ENCODE measurements at places on chromosomes 4 and X. TPM values are rescaled to one million over a fixed set of nuclear protein-coding genes. Genes with fewer than 3 reads are reported as not detected.

NEXMIF gene
- not detected for polyA plus RNA-seq

EOLA1 gene
- polyA plus RNA-seq: 25.6 TPM

TCEAL8 gene
- polyA plus RNA-seq: 84.4 TPM

CCSER1 gene
- not detected for polyA plus RNA-seq

ADAM29 gene
- not detected for polyA plus RNA-seq

TMEM150C gene
- 0.21 TPM for polyA plus RNA-seq

BTK gene
- 0.10 TPM for polyA plus RNA-seq

TREX2 gene
- polyA plus RNA-seq: 0.30 TPM

ZNF275 gene
- 8.6 TPM for polyA plus RNA-seq

CT45A2 gene
- polyA plus RNA-seq: not detected

NAT8L gene
- polyA plus RNA-seq: not detected

TCEAL7 gene
- 0.20 TPM for polyA plus RNA-seq

DUSP9 gene
- not detected for polyA plus RNA-seq

SASH3 gene
- 191 TPM for polyA plus RNA-seq

WDR17 gene
- polyA plus RNA-seq: not detected

PRKG2 gene
- polyA plus RNA-seq: 0.41 TPM

CWH43 gene
- polyA plus RNA-seq: not detected

ADH1B gene
- polyA plus RNA-seq: not detected

ELF4 gene
- polyA plus RNA-seq: 12.1 TPM

CYTL1 gene
- polyA plus RNA-seq: not detected

CHIC2 gene
- polyA plus RNA-seq: 87.5 TPM

All from CD4-positive, CD25-positive, alpha-beta regulatory T cell (primary cell).